ENCODE measurements at places on chromosomes 4 and X. TPM values are rescaled to one million over a fixed set of nuclear protein-coding genes. Genes with fewer than 3 reads are reported as not detected.

GRCh38 chrX:10414156-10414824 is 206.1 kb downstream of the MID1 start:
- DNase-seq, result no peak

DNA sequence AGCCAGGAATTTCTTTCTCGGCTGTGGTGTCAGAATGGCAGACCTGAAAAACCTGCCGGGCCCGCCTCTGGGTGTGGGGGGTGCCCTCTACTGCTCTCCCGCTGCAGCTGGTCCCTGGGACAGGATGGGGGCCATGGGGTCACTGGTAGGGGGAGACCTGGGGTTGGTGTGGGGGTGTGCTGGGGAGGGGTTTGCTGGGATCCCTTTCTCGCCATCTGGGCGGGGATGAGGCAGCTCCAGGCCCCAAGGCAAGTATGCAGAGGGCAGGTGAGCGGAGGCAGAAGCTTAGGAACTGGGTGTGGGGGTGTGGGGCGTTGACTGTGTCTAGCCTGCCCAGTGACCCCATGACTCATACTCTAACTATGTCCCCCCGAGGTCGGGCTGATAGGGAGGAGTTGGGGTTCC is 884 bp downstream of the CCDC120 start:
- no peak for DNase-seq

- no peak for DNase-seq
These were observed 2.7 kb downstream of the PTPN13 start for GRCh38 chr4:86596807-86597206.

The ERCC6L gene
- total RNA-seq, result 0.15 TPM

The RGN gene
- total RNA-seq, result not detected

DNA sequence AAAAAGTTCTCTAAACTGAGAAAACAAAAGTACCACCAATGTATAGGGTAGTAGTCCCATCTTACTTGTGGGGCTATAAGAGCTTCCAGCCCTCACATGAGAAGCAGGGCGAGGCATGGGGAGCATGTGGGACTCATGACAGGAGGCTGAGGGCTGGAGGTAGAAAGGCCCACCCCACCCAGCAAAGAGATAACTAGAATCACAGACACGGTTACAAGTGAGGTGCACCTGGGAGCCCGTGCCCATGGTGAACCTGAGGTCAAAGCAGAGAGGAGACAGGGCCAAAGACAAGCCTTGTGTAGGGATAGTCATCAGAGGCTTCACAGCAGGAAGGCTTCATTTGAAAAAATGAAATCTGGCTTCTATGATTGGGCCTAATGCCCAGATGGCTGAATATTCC is 55.4 kb downstream of the TTC29 start:
- DNase-seq, result no peak

DNA sequence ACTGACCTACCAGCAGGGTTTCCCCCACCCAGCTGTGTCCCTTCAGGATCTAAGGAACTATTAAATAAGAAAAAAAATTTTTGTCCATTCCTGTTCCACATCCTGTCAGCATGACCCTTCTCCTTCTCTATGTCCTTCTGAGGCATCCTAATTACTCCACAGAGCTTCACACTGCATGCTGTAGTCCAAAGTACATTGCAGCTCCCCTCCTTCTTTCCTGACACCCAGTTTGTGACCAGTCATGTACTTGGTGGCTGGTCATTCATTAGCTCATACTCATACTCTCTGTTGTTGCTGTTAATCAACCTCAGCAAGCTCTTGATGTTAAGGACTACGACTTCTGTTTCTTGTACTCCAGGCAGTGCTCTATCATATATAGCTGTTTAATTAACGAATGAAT is 2.4 kb upstream of the EGF start:
- no peak for DNase-seq

GRCh38 chr4:14862891-14863290 is 139.4 kb upstream of the CPEB2 start:
- no peak for DNase-seq

- no peak for DNase-seq
These were observed 118.0 kb downstream of the SLC4A4 start for GRCh38 chr4:71456841-71457240.

The ATP2B3 gene
- not detected for total RNA-seq

The ETDB gene
- not detected for total RNA-seq

The CLCN4 gene
- 0.29 TPM for total RNA-seq

DNA sequence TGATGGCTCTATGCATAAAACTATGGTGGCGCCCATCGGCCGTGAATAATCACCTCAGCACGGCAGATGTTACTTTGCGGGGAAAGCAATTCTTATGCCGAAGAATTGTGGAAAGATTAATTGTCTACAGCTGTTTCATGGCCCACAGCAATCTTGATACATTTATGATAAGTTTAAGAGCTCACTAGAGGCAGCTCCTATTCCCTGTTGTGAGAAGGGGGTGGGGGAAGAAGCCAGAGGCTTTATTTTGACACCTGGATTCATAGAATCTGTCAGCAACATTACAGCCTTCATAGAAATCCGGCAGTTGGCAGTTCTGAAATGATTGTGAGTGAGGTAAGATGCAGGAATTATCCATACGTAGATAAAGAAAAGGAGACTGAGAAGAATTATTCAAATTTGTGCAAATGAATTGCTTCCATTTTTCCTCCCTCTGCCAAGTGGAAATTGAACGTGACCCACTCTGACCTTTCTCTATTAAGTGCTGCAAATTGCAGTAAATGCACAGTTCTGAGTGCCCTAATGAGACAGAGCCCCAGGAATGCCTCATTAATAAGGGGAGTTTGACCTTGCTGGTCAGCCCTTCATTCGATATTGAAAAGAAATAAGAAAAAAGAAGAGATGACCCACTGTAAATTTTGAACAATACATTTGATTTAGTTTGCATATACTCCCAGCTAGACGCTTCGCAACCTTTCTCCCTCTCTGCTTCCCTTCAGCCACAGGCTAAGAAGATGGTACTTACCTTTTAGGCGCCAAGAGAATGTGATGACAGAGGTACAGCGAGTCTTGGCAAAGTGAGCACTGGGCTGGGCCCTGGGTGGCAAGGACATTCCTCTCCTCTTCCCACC is 188.8 kb downstream of the GPAT3 start:
- no peak for DNase-seq

GRCh38 chr4:26127851-26128337 is 192.9 kb upstream of the RBPJ start:
- DNase-seq, result no peak

DNA sequence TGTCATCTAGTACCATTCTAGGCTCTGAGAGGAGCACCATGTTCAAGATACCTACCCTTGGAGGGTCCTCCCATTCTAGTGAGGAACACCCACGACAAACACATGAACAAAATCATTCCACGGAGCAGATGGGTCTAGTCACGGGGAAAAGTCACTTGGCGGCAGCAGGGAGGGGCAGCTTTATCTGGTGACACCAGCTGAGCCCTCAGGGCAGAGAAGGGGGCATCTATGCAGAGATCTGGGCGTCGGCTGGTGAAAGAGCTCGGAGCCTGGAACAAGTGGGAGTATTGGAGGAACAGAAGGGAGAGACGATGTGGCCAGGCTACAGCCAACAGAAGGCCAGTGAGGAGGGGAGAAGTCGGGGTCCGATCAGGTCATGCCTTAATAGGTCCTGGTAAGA is 11.9 kb upstream of the PDHA1 start:
- DNase-seq, result no peak

The SLC38A5 gene
- total RNA-seq, result 22.2 TPM

The ARMCX4 gene
- total RNA-seq, result 13.3 TPM

DNA sequence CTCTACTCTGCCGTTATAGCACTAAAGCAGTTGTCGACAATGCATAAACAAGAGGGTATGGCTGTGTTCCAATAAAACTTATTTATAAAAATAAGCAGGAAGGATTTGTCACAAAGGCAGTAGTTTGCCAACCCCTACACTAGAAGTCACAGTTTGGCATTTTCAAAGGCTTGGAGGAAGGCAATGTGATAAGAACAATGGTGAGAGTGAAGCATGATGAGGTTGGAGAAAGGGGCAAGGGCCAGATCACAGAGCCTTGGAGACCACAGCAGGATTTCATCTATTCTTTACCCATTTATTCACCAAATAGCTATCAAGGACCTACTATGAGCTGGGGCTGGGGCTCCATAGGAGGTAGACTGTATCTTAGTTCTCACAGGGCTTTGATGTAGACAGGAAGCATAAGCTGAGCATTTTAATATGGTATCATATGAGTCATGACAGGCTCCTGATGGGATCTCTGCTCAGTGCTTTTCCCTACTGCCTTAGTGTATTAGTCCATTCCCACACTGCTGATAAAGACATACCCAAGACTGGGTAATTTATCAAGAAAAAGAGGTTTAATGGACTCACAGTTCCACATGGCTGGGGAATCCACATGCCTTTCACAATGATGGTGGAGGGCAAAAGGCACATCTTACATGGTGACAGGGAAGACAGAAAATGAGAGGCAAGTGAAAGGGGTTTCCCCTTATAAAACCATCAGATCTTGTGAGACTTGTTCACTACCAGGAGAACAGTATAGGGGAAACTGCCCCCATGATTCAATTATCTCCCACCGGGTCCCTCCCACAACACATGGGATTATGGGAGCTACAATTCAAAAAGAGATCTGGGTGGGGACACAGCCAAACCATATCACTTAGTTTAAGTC is 58.9 kb downstream of the PPM1K start:
- no peak for DNase-seq

The NDST4 gene
- not detected for total RNA-seq

DNA sequence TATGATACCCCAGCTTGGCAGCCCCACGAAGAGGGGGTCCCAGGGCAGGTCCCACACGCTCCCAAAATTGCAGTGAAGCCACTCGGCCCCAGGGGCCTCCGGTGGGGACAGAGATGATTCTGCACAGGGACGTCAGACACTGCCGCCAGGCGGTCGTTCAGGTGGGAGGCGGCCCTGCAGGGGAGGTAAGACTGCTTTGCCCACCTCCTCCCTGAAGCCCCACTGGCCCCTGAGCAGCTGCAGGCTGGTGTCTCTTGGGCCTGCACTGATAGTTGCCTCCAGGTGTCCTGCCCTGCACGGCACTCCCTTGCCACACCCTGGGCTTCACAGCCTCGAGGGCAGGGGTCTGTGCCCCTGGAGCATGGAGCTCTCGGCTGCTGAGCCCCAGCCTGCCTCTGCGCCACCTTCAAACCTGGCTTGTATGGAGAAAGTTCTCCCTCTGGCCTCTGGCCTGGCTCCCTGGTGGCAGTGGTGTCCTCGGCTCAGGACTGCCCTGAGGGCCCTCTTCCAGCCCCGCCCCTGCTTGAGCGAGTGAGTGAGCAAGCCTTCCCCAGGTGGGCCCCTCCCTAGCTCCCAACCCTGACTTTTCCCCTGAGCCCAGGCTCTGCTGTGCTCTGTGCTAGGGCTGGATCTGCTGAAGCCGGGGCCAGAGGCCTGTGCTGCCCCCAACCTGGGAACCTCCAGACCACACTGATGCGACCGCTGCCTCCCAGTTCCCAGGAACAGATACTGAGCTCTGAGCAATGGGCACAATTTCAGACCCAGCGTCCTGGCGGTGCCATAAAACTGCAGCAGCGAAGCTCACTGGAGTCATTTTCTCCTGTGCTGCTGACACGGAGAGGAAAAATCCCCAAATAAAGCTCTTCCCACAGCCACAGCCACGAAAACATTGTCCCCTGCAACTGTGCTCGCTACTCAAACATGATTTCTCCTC is 16.1 kb downstream of the ADRA2C start:
- no peak for DNase-seq

GRCh38 chr4:183540410-183541009 is 35.7 kb downstream of the ING2 start:
- DNase-seq, result no peak

The TSPAN6 gene
- total RNA-seq, result 1.2 TPM

The GTPBP6 gene
- 79.3 TPM for total RNA-seq

DNA sequence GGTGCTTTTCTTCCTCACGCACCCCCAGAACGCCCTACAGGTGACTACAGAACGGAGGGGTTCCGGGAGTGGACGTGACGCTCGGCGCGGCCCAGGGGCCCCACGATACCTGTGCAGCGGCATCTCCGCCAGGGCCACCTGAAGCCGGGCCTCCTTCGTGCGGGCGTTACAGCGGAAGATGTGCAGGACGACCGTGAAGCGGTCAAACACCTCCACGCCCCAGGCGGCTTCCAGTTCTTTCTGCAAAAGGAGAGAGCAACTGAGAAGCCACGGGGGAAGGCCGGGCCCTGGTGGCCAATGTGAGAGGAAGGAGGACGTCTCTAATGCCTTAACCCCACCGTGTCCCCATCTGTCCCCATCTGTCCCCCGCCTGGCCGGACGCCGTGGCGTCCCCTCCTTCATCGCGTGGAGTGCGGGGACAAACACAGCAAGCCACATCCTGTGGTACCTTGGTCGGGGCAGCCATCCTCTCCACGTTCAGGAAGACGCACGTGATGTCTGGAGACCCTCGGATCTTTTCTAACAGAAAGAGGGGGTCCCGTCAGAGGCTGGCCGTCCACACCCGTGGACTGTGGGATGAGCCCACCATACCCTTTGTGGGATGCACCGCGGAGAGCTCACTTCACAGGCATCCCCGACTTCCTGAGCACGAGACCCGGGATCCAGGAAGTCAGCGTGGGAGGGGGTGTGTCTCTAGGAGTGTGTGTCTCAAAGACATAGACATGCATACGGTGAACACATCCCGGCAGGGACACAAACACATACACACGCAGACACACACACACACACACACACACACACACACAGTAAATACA is 3.6 kb downstream of the GTPBP6 start:
- DNase-seq, result no peak

DNA sequence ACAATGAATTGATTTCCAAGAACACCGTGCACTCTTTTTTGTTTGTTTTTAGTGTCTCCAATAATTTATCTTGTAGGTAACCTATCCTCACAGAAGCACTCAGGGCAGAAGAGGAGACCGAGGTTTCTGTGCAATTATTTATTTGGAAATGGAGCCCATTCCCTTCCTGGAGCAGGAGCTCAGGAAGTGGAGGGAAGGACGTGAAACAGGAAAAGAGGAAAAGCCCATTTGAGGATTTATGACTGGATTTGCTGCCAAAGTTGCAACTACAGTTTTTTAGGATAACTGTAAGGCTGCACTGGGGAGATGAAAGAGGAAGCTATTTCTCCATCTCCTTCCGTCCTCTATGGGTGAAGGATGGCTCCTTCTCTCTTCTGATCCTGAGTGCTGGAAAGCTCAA is 31.7 kb upstream of the MXRA5 start:
- DNase-seq, result no peak

DNA sequence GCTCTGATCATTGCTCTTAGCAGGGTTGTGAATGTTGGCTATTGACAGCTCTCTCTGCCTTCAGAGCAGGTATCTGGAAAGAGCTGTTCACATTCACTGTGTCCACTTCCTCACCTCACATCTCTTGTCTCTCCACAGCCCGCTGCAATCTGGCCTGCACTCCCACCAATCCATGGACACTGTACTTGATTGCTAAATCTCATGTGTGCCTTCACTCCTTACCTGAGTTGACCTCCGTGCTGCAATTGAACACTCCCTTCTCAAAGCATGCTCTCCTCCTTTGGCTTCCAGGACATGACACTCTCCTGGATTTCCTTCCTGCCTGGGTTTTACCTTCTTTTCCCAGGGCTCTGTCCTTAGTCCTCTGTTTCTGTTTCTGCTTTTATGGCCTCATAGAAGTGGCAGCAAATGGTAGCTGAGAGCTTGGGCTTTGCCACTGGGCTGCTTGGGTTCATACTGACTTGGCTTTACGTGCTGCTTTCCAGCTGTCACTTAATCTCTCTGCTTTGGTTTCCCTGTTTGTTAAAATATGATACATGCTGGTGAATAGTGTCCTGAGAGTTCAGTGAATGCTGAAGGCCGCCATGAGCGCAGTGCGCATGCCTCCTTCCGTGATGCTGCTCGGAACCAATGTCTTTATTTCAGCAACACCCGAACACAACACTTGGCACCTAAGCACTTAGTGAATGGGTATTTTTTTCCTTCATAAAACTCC is 29.5 kb downstream of the DCUN1D4 start:
- no peak for DNase-seq

The ZAR1 gene
- not detected for total RNA-seq

All from CD4-positive, alpha-beta memory T cell (primary cell).